AG08396 (cell line): ENCODE measurements at places on chromosomes 5 and 9.
A peak's percentile ranks its signal among the peaks of the same experiment; 100 is the strongest.

DNA sequence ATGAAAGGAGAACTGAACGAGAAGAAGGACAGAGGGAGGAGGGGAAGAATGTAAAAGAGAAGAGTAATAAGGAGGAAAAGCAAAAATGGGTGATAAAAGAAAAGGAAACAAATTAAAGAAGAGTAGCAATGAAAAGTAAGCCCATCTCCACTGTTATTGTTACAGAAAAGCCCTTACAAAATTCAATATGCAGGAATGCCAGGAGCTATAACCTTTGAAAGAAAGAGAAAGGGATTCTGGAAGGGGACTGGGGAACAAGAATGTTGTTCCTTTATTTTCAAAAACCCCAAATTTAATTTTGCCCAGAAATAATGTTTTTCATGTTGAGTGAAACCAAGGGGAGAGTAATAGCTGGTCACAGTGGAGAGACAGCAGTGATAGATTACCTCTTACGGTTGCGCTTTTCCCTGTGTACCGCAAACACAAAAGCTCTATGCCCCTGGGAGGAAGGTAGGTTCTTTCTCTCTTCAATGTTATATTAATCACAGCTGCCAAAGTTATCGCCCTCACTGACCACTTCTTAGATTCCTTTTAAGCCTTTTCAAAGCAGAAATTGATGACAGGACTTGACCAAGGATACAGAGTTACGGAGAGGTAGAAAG is 86.7 kb downstream of the BRINP1 start:
- no peak for DNase-seq

DNA sequence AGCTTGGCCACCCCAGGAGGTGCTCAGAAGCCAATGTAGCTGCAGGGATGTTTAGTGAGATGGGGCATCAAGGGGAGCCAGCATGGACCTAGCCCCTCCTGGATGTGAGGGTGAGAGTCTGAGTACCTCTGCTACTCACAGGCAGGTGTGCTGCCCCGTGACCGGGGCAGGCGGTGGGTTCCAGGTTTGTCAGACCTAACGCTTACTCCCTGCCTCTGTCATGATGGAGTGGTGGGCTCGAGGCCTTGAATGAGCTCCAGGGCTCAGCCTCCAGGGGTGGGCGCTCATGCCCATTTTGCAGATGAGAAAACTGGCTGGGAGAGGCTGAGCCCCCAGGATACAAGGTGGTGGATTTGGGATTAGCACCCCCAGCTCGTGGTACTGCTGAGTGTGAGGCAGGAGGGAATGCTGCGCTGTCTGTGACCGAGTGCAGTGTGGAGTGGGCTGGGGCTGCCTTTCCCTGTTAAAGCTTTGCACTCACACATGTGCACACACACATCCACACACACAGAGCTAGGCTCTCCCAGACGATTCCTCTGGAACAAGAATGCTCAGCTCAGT is 1.5 kb downstream of the RXRA start:
- DNase-seq: no peak

DNA sequence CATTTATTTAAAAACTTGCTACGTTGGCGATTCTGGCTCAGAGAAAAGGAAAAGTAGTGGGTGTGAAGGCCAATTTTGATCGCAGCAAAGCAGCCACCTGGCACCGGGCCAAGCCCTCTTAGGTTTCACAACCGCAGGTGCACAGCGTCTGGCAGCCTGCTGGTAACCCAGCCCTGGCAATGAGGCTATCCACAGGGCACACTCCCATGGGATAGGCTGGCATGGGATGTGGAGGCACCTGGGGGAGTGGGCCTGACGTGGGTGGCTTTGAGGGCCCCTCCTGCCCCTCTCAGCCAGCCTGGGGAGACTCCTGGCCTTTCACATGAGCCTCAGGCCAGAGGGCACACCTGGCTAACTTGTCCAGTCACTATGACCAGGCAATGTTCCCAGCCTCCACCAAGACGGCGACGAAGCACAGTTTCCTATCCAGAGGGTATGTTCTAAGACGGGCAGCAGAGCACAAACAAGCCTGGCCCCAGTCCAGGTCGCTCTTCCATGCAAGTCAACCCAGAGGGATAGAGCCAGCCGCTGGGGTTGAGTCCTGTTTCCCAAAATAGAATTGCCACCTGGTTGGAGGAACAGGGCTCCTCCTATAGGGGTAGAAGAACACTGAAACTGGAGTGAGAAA is 19.0 kb downstream of the CMBL start:
- no peak for DNase-seq

DNA sequence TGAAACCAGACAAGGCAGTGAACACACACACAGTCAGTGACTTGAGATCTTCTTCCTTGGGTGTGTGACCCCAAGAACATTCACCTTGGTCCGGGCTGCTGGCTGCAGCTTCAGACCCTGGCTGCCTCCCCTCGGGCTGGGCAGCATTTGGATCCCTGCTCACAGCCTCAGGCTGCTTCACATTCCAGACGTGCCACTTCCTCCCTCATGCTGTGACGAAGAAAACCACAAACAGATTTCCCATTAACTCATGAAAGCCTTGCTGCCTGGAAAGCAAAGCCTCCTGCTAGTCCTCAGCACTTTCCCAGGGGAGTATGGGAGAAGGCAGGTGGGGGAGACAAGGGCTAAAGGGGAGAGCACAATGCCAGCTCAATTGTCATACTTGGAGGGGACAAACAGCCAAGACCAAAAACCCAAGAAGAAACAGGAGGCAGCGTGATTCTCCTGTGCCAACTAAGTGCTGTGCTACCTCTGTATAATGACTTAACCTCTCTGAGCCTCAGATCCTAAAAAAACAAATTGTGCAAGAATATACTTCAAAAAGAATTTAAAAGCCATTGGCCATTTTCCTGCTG is 594.6 kb upstream of the BRINP1 start:
- peak; percentile 85 for DNase-seq

DNA sequence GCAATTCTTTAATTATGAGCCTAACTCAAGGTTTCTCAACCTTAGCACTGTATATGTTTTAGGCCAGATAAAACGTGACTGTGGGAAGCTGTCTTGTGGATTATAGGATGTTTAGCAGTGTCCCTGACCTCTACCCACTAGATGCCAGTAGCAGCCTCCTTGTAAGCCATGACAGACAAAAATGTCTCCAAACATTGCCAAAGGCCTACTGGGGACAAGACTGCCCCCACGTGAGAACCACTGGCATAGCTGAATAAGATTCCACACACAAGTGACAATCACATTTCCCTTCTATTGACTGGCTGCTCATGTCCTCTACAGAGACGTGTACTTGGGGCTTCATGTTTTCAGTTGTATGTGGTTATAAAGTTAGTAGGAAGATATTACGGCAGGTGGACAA is 55.4 kb downstream of the GOLM1 start:
- DNase-seq: no peak

- DNase-seq: no peak
Measured at GRCh38 chr5:32264957-32265572, 47.7 kb downstream of the MTMR12 start.

- DNase-seq: no peak
Measured at GRCh38 chr5:163978897-163979296, 473.5 kb downstream of the MAT2B start.

- DNase-seq: no peak
Measured at GRCh38 chr5:138901716-138902115, 26.6 kb upstream of the LRRTM2 start.

DNA sequence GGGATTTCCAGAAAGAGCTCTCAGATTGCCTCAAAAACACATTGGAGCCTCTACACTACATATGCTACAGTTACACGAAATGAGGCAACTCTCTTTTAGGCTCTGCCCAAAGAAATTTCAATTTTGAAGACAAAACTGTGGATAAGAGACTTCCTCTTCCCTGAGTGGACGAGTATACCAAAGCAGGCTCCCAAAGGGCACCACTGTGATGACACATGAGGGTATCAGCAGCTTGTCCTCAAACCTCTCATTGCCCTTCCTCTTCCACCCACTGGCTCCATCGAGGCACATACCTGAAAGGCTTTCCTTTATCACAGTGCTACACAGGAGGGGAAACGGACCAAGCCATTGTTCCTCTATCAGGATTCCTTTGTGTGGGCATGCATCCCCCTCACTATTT is 11.3 kb downstream of the CKMT2 start:
- DNase-seq: no peak

GRCh38 chr5:90438100-90438499 is 28.5 kb upstream of the CETN3 start:
- DNase-seq: no peak

- DNase-seq: no peak
Measured at GRCh38 chr5:144377207-144377606, 206.5 kb downstream of the KCTD16 start.

DNA sequence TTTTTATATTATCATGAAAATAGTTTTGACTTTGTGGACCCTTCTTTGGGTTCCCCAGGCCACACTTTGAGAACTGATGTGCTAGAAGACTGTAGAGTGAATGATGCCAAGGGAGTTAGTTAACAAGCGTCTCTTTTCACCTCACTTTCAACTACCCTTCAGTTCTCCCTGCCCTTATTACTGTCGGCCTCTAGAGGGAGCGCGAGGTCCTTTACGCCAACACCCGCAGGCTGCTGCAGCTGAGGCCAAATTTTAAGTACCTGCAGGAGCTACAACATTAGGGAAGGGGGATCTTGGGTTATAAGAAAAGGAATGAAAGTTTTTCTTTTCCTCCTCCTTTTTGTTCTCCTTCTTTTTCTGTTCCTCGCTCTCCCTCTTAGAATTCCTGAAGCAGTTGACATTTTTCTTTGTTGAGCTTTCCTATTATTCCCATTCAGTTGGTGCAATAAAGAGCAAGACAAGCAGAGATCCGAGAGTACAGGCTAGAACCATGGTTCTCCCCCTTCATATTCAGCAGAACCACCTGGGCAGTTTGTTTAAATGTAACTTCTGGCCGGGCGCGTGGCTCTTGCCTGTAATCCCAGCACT is 84.0 kb downstream of the ZFAND5 start:
- peak; percentile 71 for DNase-seq

GRCh38 chr9:21381448-21382339 is 3.5 kb downstream of the IFNA2 start:
- DNase-seq: no peak

GRCh38 chr9:6440405-6440804 is 27.4 kb downstream of the UHRF2 start:
- no peak for DNase-seq

GRCh38 chr5:96823900-96824380 is 16.2 kb upstream of the ERAP1 start:
- DNase-seq: peak; percentile 60

DNA sequence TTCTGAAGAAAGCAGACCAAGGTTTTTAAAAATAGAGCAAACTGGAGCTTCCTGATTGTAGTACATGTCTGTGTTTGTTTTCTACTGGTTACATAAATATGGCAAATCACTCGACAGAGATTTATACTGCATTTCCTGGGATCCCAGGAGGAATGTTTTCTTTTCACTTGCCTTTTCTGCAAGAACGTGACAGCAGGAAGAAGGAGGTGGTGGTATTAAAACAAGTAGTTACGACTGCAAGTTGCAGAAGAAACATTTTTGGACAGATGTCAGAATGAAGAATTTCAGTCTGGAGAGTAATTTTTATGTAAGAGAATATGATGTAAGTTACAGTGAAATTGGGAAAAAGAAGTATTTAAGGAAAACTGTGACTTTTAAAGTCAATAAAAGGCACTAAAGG is 253.7 kb upstream of the NFIL3 start:
- no peak for DNase-seq

- DNase-seq: no peak
Measured at GRCh38 chr5:69368458-69369339, 621 bp downstream of the AK6 start.

DNA sequence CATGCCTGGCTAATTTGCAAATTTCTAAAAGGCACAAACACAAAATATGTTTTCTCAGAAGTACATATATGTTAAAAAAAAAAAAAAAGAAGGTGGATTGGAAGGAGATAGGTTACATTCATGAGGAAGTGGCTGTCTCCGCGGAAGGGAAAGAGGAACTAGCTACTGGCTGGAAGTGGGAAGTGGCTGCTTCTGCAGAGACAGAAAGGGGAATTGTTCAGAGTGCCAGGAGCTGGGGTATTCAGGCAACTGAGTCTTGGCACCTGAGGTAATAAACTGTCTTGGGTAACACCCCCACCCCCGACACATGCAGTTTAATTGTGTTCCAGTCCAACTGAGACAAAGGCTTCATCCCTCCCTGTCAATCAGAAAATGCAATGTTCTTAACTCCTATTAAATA is 45.6 kb downstream of the S1PR3 start:
- no peak for DNase-seq

DNA sequence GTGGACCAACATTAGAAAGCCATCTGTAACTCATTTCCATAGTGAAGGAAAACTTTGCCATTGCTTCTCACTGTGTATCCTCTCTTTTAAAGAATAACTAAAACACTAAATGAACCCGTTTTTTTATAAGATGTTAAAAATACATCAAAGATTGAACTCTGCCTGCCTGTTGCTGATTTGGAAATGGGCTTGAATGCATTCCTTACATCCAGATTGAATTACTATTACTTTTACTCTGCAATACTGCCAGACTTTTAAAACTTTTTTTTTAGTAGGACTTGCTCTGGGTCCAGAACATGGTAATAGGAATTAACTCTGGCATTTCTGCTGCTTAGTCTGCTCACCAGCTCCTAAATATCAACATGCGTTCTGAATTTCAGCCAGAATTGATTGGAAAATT is 176.8 kb upstream of the PAPPA start:
- no peak for DNase-seq

DNA sequence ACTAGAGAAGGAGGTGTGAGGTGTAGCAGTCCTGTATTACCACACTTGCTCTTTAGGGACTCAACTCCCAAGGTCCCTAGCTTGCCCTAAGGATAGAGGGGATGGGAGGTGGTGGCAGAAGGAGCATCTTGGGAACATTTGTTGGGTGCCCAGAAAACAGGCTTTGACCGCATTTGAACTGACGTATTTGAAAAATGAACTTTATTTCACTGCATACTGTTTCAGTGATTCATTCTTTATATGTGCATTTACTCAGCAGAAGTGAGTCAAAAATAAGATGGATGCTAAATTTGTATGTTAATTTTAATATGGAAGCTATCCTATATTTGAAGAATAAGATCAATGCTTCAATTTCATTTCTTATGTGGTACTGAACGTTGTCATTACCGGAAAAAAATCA is 18.7 kb downstream of the DMRT3 start:
- no peak for DNase-seq

- no peak for DNase-seq
Measured at GRCh38 chr5:177396807-177397206, 3.7 kb downstream of the PFN3 start.

- no peak for DNase-seq
Measured at GRCh38 chr9:126276056-126276728, 50.4 kb upstream of the MVB12B start.
